Activated CD8-positive, alpha-beta memory T cell treated with anti-CD3 and anti-CD28 coated beads, Interleukin-2, amount 50 U/mL, for 4 hours (primary cell): ENCODE measurements at places on chromosomes 6 and 20.

GRCh38 chr6:72461144-72461543, 160.7 kb upstream of the KCNQ5 start:
- DNase-seq = no peak

DNA sequence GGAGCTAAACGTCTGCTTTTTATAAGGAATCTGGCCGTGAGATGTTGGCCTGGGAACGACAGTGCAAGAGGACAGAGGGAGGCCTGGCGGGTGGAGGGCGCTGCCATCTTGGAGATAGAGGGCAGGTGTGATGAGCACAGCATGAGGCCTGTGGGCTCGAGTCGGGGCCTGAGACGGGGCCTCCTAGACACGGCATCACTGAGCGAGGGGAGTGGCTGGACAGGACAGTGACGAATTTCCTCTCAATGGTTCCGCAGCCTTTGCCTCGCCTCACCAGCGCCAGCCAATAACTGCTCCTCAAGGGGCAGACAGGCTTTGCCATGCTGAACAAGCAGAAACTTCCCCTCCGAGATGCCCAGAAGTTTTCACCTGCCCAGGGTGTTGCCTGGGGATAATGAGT, 376.7 kb downstream of the THBS2 start:
- DNase-seq = no peak

DNA sequence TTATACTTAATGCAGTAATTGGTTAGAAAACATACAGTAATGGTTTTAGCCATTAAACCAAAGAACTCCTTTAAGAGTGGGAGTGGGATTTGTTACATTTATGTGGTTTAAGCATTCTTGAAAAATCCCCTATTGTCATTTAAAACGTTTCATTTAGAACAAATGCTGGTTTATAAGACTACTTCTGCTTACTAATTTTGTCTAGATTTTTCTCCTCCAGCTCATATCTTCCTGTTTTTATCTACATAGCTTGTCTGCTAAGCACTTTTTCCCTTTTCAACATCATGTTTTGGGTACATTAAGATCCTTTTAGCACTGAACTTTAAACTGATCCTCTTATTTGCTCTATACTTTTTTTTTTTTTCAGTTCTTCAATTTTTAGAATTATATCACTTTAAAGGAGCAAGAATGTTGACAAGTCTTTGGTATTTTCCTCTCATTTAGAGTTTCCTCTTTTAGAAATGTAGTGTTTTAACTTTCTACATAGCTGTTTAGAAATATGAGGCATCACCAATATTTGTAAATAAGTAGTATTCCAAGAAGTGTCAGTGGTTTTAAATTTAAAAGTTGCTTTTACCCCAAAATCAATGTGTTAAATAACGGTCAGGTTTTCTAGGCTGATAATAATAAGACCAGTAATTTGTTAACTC, 80.9 kb downstream of the SESN1 start:
- DNase-seq = no peak

GRCh38 chr6:12048609-12049008, 36.5 kb downstream of the HIVEP1 start:
- DNase-seq = no peak

DNA sequence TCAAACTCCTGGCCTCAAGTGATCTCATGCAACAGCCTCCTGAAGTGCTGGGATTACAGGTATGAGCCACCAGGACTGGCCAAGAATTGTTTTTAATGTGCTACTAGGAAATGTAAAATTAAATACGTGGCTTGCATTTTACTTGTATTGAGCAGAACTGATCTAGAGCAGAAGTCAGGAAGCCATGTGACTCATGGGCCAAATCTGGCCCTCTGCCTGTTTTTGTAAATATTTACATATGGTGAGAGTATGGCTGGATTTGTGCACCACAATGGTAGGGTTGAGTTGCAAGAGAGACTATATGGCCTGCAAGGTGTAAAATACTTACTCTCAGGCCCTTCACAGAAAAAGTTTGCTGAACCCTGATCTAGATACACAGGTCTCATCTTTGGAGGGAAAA, 75.8 kb downstream of the LAMP5 start:
- no peak for DNase-seq
